ENCODE measurements at places on chromosomes 16 and 17.

DNA sequence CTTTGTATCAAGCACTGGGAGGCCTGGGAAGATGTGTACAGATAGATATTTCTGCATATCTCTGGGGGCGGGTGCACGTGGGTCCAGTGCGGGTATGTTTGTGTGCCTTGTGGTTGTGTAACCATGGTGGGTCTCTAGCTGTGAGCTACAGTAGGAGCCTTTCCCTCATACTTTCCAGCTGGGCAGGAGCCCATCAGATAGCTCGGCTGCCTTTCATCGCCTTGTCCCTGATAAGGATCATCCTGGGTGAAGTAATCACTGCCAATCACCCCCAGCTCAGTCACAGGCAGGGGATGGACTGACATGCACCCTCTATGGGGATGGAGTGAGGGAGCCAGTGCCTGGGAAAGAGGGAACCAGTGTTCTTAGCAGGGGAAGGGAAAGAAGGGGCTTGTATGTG lies 3.2 kb upstream of the SCRN2 start:
- DNase-seq: no peak

DNA sequence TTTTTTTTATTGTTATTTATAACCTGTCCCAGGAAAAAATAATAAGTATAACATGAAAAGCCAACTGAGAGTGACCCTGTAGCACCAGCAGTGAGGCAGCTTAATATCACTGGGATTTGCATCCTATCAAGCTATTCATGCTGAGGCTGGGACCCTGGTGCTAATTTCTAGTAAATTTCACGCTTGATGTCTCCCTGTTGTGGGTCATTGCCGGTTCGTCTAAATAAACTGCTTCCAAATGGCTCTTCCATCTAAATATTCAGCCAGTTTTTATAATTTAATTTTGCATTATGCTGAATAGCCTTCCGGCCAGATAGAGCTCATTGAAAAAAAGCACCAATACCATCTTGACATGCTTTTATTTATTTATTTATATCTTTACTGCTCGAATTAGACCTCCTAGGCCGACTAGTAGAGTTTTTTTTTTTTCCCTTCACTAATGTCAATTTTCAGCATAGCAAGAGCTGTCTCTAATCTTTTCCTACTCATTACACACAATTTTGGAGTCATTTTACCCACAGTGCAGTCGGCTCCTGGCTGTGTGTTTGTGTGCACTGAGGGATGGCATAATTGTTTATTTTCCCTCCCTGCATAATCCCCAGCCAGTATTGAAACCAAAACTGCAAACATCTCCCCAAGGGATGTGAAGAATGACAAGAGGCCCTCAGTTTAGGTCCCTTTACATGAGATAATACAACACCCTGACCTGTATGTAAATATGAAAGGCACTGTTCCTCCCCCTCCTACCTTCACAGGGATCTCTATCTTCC lies 168.8 kb downstream of the AATF start:
- peak; percentile 63 for DNase-seq

GRCh38 chr16:77298418-77299360 lies 99.5 kb downstream of the SYCE1L start:
- DNase-seq: no peak

GRCh38 chr16:50315346-50315997 lies 49.1 kb downstream of the ADCY7 start:
- DNase-seq: no peak

- no peak for DNase-seq
Observed at GRCh38 chr17:10460062-10460461, 9.3 kb downstream of the MYH4 start.

DNA sequence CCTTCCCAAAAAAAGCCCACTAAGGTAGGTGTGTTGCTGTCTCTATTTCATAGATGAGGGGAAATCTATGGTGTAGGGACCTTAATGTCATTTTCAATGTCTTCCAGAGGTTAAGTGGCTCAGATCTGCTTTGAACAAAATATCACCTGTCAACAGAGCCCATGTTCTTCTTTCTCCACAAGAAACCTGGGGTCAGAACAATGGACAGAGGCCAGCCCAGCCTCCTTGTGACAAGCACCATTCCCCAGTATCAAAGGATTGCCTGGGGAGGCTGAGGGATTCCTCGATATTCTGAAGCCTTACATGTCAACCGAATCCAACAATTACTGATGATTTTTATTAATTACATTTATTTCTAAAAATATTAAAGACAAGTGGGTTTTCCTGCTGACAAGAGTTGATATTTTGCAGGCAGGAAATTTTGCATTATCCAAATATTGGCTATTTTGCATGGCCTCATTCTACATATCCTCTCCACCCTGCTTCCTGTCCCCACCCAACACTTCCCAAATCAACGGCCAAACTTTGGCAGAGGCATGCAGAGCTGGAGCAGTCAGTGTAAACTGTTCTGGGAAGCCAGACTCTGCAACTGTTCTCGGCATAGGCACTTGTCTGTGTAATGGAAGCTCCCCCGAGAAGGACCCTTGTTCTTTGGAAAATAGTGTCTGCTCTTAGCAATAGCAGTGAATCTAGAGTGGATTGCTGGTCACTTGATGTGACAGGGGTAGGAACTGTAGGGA lies 281.5 kb downstream of the HS3ST3A1 start:
- DNase-seq: no peak

DNA sequence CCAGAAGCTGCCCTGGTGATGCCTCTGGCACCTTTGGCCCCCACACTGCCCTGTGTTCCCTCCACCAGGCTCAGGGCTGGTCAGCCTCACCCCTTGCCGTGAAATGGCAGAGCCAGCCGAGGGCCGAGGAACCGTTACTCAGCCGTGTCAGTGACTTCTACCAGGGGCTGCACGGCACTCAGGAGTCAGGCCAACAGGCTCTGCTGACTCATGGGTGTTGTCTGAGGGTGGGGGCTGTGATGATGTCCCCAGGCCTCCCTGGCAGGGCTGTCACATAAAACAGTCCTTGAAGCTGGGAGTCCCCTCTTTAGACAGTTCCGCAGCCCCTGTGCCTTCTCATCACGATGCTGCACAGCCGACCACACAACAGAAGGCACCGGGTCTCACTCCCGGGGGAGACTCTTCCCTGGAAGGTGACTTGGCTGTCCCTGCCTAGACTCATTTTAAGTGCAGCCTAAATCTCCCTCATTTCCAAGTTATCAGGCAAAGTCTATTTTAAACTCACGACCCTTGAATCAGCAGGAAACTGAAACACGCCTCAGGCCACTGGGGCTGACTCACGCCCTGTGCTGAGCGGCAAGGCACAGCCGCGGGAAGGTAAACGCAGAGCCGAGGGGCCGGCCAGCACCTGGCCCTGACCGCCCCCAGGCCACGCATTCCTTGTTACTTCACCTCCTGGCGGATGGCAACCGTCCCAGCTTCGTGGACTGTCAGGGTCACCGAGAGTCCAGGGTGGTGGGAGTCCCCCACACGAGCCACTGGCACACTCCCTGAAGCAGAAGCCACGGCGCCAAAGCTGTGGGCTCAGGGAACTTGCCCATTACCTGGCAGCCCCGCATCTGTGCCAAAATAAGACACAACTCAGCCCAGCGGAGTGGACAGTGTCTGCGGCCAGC lies 102.6 kb downstream of the ZNF778 start:
- no peak for DNase-seq

GRCh38 chr16:54970016-54970415 lies 39.4 kb downstream of the IRX5 start:
- DNase-seq: no peak

GRCh38 chr17:9973669-9974447 lies 68.8 kb upstream of the RCVRN start:
- no peak for DNase-seq
